Renal pelvis (tissue), 12 donors: ENCODE measurements at places on chromosomes 5 and 9. TPM values are rescaled to one million over a fixed set of nuclear protein-coding genes. Genes with fewer than 3 reads are reported as not detected.

Gene IFNA13
- not detected for polyA plus RNA-seq

GRCh38 chr9:134717924-134718645, 76.5 kb downstream of the COL5A1 start:
- no peak for DNase-seq

DNA sequence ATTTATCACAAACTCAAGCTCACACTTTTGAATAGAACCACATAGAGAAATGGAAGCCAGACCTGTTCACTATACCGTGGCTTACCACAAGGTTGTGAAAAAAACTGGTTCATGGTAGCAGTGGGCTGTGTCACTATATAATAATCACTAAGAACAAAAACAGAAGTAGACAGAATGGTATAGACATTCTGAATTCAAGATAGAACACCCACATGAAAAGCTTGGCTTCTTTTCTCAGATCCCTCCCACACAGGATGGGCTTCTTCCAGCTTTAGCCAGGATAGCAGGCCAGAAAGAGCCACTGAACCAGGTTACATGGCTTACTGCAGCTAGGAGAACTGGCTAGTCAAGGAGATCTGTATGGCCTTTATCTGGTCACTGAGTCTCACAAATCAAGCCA, 6.1 kb upstream of the NRG2 start:
- DNase-seq = no peak

DNA sequence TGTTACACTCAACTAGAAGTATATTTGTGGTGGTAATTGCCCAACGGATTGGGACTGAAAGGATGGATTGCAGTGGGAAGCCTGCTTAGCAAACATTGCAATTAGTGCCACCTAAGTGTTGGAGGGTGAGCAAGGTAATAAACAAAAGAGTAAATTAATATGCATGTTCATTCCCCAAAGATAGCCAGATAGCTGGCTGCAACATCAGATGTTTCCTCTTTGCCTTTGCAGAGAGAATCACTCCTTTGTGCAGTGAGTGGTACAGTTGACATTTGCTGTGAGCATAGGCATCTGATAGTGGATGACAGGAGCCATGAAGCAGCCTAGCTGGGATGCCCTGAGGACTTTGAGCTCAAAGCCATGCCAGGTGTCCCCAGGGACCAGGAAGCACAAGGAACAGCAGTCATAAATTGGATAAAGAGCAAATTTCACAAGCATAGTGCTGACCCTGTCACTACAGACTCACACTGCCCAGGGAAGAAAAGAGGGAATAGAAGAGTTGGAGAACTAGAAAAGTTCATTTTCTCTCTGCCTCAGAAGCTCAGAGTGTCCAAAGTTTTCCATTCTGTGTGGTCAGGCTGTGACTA, 336.1 kb upstream of the SLC30A5 start:
- no peak for DNase-seq

- no peak for DNase-seq
Measured at GRCh38 chr5:28788954-28789353, 1750.6 kb upstream of the CDH9 start.

GRCh38 chr5:140568443-140569063, 3.9 kb downstream of the SLC35A4 start:
- no peak for DNase-seq

DNA sequence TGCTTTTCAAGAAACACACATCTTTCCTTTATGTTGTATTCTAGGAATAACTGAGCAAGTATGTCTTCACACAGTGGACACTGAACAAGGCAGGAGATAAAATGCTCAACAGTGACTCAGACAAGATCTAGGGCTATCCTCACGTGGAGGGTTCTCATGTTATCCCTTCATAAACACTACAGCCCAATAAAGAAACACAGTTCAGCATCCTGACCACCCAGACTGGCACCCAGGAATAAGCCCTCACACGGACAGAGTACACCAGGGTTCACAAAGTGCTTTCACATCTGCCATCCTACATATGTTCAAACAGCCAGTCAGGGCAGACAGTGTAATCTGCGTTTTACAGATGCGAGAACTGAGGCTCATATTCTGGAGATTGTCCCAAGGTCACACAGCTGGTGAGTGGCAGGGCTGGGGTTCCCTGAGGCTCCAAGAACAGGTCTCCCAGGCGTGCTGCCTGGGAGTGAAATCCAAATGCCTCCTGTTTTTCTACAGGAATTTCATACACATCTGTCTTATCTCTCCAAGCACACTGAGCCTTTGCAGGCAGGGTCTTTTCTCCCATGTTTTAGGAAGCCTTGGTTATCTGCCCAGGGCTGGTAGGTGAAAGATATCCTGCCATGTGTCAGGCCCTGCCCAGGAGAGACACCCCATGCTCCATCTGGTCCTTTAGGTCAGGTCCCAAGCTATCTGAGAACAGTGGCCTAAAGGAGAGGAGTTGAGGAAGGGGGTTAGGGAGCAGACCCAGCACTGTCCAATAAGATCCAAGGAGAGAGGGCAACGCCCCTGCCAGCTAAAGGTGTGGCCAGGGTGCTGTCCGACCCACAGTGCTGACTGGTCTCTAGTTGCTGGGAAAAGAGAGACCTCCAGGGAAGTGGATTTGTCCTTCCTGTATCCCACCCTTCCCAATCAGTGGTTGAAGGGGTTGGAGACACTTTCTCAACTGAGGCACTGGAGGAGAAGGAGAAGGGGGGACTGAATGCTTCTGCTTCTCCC, 47.9 kb upstream of the XPA start:
- no peak for DNase-seq

DNA sequence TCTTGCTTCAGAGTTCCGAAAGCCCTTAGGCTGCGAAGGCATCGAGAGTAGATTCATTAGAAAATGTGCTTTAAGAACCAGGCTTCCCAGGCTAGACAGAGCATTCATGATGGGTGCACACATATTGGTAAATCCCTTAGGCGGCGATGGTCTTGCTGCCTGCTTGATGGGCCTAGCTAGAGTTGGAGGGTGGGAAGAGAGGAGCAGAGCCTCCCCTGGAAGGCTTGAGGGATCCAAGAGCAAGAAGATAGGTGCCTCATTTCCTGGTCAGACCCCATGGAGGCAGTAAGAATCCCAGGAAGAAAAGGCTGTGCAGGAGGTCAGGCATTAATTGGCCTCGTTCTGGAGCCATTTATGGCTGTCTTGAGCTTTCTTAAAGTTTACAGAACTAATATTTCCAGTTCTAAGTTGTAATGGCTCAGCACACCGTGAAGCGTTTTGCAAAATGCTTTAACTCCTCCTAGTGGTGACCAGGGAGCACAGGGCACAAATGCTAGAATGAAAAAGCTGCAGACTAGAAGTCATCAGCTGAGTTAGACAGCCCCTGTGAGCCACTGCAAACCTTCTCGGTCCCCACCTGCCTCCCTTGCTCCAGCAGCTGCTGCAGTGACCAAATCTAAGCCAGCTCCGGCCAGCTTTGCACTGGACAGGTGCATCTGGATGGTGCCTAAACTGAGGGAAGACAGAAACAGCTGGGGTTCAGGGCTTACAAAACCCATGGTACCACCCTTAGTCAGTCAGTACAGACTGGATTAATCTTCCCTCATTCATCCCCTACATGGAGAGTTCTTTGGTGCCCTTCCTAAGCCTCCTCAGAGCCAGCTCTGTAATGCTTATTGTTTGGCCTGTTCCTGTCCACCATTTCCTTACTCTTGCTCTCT, 14.7 kb downstream of the SLC45A2 start:
- DNase-seq = peak; percentile 42

Gene THBS4
- polyA plus RNA-seq = 16.3 TPM

- peak; percentile 58 for DNase-seq
Measured at GRCh38 chr9:136629879-136630661, 32.6 kb upstream of the EGFL7 start.

DNA sequence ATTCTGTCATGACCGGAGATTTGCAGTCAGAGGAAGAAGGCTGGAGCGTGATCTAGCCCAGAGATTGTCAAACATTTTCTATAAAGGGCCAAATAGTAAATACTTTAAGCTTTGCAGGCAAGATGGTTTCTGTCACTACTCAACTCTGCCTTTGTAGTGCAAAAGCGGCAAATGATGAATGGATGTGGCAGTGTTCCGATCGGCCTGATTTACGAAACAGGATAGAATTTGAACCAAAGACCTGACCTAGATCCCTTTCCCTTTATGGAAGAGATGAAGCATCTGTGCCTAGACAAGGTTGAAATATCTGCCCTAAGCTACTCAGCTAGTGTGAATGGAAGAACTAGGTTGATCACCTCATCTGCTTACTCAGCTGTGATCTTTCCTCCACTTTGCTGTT, 209.5 kb downstream of the YTHDC2 start:
- DNase-seq = peak; percentile 86

Gene HCN1
- 0.01 TPM for polyA plus RNA-seq

GRCh38 chr9:125262294-125262991, 817 bp downstream of the GAPVD1 start:
- DNase-seq = peak; percentile 24

Gene ASPN
- 10.0 TPM for polyA plus RNA-seq

- DNase-seq = no peak
Measured at GRCh38 chr5:65951330-65951729, 25.0 kb downstream of the ERBIN start.

GRCh38 chr9:29285818-29286217, 1712.5 kb upstream of the C9orf72 start:
- no peak for DNase-seq

DNA sequence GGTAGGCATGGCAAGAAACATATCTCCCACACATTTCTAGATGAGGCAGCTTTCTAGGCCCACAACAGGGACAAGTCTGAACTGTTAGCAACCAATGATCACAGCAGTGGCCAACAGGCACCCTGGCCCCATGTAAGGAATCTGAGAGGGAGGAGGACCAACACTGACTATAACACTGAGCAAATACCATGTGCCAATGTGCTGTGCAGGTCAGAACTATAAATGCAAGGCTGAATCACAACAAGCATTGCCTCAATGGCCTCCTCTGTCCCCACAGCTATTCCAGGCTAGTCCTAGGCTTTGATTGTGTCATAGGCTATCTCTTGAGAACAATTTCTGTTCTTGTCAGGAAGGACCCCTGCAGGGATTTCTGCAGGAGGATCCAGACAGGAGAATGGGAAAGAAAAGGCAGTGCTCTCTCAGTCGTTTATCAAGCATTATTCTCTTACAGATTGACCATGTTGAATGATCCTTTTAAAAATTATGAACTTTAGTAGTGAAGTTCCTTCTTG, 221.2 kb downstream of the TLE1 start:
- DNase-seq = no peak

DNA sequence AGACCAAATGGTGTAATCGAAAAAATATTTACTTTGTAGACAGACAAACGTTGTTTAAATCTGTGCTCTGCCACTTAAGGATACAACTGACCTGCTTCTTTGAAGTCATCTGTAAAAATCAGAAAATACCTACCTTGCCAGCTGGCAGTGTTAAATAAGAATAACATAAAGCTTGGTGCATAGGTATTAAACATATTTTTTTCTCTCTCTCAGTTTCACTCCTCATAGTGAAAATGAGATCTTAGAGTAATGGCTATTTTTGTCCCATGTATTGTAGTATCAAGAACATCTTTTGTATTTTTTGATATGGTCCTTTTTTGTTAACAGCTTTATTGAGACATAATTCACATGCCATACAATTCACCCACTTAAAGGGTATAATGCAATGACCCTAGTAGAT, 17.9 kb upstream of the RANBP17 start:
- DNase-seq = no peak

DNA sequence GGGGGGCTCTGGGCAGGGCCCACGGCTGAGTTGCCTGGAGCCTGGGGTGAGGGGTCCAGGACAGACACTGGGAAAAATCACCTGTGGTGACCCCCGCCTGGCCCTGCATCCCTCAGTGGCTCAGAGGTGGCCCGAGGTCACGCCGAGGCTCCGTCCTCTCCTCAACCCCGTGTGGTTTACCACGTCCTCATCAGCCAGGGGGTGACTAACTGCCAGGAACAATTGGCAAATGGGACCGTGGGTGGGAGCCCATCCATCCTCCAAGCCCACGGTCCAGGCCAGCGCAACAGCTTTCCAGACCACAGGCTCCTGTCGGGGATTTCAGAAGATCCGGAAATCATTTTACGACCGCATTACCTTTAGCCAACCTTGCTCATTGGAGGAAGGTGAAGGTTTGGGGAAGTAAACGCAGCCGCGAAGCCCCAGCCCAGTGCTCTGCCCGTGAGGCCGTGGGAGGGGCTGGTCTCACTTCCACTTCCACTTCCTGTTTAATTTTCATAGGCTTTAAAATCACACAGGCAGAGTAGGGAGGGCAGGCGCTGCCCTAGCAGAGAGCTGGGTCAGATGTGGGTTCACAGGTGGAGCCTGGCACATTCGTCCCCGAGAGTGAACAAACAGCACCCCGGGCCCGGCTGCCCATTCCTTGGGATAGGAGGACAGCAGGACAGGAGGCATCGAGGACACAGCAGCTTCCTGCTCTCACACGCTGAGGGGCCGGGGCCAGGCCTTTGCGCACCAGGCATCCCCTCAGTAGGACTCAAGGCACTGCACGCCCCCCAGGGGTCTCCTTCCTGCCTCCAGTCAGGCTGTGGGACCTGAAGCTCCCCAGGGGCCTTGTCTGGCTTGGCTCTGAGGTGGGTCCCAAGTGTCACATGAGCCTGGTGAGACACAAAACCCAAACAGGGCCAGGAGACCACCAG, 19.8 kb upstream of the SLC9A3 start:
- DNase-seq = no peak

Gene SLC34A3
- 11.4 TPM for polyA plus RNA-seq

DNA sequence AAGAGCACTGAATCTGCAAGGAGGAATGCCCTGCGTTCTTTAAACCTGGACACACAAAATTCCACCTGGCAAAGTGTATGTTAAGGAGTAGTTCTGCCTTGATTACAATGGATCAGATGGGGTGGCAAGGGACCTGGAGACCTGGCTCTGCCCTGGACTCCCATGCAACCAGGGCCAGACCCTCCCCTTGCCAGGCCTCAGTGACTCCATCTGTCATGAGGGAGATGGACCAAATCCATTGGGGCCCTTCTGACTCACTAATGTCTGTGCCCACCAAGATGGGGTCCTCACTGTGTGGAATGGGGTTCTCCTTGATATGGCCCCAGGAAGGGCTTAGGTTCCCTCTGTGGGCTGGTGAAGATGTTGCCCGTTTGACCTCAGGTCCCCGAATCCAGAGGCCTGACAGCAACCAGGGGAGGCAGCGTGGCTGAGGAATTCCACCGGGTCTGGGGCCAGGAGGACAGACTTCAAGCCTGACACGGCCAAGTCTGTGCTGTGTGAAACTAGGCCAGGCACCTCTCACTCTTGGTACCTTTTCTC, 100.3 kb downstream of the PAX5 start:
- DNase-seq = no peak

Gene PCDHGA12
- polyA plus RNA-seq = 1.8 TPM

DNA sequence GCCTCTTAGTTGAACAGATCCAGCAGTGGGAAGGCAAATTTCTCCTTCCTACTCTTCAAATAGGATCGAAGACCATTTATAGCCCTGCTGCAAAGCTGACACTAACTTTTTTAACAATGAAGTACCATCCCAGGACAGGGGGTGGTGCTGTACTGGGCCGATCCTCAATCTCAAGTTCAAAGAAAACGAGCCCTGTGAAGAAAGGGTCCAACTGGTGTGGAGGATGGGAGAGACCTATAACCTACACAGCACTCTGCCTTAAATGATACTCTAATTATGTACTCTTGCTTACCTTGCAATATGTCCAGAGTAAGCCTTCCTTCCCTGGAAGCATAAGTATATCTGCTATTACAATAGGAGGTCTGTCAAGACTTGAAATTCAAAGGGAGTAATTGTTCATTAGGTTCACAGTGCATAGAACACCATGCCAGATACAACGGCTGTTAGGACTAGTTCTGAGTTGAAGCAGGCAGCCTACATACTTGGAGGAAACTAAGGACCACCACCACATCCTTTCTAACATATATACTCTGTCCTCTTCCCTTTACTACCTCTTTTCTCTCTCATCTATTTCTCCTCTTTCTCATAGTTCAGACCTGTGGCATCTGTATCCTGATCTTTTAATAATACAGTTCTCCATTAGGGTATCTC, 6.2 kb downstream of the ETF1 start:
- no peak for DNase-seq
